ENCODE measurements at places on chromosomes 12 and 14.

DNA sequence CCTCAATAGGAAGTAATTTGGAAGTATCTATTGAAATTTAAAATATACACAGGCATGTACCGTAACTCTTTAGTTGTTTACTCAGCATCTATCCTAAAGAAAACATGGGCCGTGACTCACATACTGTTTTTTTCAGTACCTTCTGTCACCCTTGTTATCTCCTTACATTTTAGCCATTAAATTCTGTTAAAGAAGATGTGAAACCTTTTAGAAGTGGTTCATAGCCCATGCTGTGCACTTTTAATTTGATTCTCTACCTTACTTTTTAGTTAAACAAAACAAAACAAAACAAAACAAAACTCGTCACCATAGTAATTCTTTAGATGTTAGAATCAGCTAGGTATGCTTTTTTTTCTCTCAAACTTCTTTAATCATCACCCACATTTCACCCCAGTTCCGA is 494.4 kb upstream of the RGS6 start:
- DNase-seq = no peak

- no peak for DNase-seq
These were observed 90.4 kb downstream of the KIF21A start for GRCh38 chr12:39352471-39353017.

- DNase-seq = peak; percentile 61
These were observed 199.5 kb upstream of the CAND1 start for GRCh38 chr12:67069451-67070306.

GRCh38 chr12:85058339-85058738 is 22.2 kb downstream of the LRRIQ1 start:
- no peak for DNase-seq

GRCh38 chr12:57389033-57389432 is 41.8 kb downstream of the R3HDM2 start:
- DNase-seq = no peak

- peak; percentile 36 for DNase-seq
These were observed 891 bp downstream of the PLEKHA5 start for GRCh38 chr12:19130224-19131024.

DNA sequence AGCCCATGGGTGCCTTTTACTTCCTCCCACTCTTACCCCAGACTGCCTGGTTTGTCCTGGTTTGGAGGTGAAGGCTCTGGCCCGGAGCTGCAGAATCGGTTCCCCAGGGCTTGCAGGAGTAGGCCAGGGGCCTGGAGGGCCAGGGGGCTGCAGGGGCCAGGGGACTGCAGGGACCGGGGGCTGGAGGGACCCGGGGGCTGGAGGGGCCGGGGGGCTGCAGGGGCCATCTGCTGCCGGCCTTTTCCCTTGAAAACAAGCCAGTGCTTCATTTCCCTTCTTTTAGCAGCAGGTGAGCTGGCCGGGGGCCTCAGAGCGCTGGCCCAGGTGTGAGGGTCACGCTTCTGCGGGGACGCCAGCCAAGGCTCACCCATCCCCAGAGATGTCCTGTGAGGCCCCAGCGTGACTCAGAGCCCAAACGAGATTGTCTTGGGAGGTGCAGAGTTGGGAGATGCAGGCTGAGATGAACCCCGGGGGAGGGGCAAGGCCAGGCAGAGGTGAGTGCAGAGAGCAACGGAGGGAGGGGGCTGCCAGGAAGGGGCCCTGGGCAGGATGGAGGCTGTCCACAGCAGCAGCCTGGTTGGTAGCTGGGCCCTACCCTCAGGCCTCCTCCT is 154.9 kb downstream of the KIF26A start:
- DNase-seq = no peak

GRCh38 chr12:91896286-91897024 is 249.2 kb downstream of the BTG1 start:
- DNase-seq = no peak

GRCh38 chr12:49043856-49044258 is 16.7 kb downstream of the KMT2D start:
- no peak for DNase-seq

- DNase-seq = no peak
These were observed 172.1 kb downstream of the TSPAN9 start for GRCh38 chr12:3249081-3249800.

DNA sequence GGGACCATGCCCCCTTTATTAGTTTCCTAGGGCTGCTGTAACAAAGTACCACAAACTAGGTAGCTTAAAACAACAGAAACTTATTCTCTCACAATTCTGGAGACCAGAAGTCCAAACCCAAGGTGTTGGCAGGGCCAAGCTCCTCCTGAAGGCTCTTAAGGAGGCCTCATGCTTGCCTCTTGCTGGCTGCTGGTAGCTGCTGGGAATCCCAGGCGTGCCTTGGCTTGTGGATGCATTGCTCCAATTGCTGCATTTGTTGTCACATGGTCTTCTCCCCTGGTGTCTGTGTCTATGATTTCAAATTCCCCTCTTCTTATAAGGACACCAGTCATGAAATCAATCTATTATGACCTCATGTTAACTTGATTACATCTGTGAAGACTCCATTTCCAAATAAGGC is 11.2 kb downstream of the SLC17A8 start:
- no peak for DNase-seq

DNA sequence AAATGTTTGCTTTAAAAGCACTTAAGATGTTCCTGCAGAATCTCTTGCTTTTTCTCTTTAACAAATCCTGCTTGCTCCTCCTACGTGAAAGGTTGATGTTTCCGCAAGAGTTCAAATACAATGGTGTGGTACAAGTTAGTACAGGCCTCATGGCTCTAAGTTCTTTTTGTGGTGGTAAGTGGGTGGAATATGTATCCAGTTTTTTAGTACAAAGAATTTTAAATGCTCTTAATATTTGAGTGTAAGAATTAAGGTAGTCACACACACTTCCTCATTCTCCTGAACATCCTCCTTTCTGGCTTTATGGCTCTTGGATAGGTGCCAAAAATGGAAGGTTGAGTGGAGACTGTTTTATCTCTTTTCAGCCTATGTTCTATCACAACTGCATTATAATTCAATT is 1.8 kb downstream of the OTOGL start:
- DNase-seq = no peak

- DNase-seq = no peak
These were observed 50.9 kb downstream of the RIN3 start for GRCh38 chr14:92564344-92565039.

GRCh38 chr12:110501399-110501751 is 536 bp downstream of the VPS29 start:
- DNase-seq = peak; percentile 20

All from NCI-H1092 treated with DMSO at 0.1 percent for 48 hours (cell line).